CD4-positive, alpha-beta T cell treated with Interleukin-6 at 100 ng/mL for 8 hours (primary cell): ENCODE measurements at places on chromosomes 2 and 18.
A peak's percentile ranks its signal among the peaks of the same experiment; 100 is the strongest.

GRCh38 chr2:43405829-43406228 is 179.4 kb upstream of the ZFP36L2 start:
- no peak for DNase-seq

- DNase-seq = no peak
Observed at GRCh38 chr2:151247432-151247831, 14.2 kb downstream of the RBM43 start.

GRCh38 chr2:8416001-8416571 is 265.8 kb upstream of the ID2 start:
- DNase-seq = no peak

DNA sequence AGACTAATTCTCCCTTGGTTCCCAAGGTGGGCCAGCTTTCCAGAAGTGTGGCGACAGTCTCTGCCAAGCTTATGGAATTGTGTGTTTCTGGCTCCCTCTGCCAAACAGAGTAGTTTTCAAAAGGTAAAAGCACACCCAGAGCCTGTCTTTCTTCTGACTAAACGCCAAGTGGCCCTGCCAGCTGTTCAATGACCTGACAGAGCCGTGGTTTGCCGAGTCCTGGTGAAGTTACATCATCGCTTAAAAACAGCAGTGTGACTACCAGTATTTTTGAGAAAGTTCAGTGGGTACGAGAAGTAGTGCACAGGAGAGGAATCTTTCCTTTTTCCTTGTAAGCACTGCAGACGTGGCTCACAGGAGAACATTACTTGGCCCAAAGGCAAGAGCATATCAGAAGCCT is 1.9 kb downstream of the PER2 start:
- DNase-seq = no peak

- DNase-seq = no peak
Observed at GRCh38 chr18:38033282-38033681, 467.7 kb upstream of the CELF4 start.

- no peak for DNase-seq
Observed at GRCh38 chr2:146784602-146785001, 1060.2 kb upstream of the ACVR2A start.

GRCh38 chr2:30155202-30155601 is 8.4 kb downstream of the YPEL5 start:
- DNase-seq = no peak

DNA sequence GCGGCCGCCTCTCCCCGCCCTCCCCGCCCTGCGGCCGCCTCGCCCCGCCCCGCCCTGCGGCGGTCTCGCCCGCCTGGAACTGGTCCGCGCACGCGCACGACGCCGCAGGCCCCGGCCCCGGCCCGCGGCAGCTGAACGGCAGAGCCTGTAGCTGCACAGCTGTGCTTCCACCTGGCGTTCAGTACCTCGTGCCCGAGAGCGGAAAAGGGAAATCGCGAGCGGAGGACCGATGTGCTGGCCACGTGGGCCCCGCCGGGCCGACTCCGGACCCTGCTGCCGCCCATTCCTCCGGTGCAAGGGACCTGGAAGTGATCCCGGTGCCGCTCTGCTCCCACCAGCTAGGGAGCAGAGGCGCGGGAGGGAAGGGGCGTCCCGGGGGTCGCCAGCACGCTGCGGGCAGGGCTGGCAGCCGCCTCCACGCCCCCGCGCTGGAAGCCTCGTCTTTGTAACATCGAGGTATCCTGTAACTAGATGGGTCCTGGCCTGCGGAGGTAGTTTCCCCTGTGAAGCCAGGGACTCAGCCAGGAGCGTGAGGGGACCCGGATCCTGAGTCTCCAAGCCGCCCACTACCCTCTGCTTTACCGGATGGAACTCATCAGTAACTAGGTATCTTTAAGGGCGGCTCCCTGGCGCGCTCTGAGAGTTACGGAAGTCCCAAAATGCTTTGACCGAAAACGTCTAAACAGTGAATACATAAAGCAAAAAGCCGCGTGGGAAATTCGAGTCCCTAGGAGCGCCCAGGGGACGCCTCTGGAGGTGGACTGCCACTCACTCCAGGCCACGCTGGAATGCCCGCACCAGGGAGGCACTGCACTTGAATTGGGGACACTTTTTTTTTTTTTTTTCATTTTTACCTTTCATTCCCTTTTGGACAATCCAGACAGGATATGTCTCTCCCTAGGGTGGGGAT is 704 bp upstream of the ODC1 start:
- DNase-seq = peak; percentile 96

GRCh38 chr18:31401156-31402025 is 24.8 kb downstream of the DSG4 start:
- DNase-seq = no peak

DNA sequence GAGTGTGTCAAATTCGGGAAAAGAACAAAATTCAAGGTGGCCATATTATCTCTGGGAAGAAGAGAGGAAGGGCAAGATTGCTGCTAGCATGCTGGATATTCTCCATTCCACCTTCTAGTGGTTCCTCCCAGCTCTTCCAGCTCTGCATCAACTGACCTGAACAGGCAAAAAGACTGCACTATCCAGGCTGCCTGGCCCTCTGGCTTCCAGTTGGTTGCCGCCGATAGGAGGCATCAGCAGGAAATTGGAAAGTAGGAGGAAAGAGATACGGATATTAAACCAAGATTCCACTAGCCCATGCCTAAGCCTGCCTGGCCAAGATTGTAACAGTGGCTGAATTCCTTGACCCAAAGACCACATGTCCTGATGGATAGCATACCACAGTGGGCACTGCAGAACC is 1.7 kb upstream of the RTTN start:
- DNase-seq = no peak

- no peak for DNase-seq
Observed at GRCh38 chr2:102485147-102485785, 12.2 kb downstream of the SLC9A4 start.

DNA sequence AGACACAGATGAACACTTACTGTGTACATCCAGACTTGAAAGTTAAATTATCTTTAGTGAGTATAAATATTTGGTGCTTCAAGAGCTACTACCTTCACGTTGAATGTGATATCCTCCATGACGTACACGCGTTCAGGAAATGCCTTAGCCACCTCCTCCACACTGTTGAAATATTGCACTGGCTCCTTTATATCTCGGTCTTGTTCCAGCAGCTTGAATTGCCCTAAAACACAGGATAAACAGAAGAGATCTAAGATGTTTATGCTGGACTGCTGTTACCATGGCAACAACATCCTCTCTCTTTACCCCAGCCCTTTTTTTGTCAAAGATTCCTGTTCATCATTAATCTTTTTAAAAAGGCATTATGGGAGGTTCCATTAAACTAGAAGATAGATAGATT is 120.3 kb downstream of the MEP1B start:
- no peak for DNase-seq

GRCh38 chr2:73716543-73717250 is 20.4 kb downstream of the TPRKB start:
- DNase-seq = no peak
